ENCODE measurements at places on chromosomes 3 and 15. TPM values are rescaled to one million over a fixed set of nuclear protein-coding genes. Genes with fewer than 3 reads are reported as not detected.

CLDN11 gene
- total RNA-seq = 43.5 TPM

- DNase-seq = no peak
Measured at GRCh38 chr3:138498991-138499390, 64.6 kb downstream of the ESYT3 start.

DNA sequence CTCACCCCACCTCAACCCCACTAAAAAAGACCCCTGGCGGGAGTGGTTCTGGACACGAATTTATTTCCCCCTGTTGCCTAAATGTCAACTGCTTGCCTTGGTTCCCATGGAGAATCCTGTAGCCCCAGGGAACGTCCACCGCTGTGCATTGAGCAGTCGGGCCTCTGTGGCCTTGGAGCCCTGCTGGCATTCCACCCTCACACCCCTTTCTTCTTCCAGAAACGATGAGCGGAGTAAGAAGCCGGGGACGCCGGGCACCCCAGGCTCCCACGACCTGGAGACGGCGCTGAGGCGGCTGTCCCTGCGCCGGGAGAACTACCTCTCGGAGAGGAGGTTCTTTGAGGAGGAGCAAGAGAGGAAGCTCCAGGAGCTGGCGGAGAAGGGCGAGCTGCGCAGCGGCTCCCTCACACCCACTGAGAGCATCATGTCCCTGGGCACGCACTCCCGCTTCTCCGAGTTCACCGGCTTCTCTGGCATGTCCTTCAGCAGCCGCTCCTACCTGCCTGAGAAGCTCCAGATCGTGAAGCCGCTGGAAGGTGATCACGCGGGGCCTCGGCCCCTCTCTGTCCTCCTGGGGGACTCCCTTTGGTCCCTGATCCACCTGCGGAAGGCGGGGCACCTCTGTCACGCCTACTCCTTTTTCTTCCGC, 63.6 kb downstream of the CCK start:
- no peak for DNase-seq

DAZL gene
- not detected for total RNA-seq

NANOGP8 gene
- 1.3 TPM for total RNA-seq

DNA sequence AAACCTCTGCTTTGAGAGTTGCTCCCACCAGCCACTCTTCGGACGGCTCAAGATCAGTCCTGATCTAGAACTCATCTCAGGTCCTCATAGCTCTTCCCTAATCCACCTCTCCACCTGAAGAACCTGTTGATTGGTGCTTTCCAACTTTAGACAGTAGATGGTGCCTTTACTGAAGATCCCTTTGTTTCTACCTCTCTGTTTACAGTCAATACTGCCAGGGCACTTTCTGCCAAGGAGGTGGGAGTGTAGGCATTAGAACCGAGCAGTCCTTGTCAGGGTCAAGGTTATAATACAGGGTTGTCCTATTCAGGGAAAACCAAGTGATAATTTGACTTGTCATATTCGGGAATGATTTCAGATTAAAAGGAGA, 1.2 kb downstream of the CGNL1 start:
- no peak for DNase-seq

DNA sequence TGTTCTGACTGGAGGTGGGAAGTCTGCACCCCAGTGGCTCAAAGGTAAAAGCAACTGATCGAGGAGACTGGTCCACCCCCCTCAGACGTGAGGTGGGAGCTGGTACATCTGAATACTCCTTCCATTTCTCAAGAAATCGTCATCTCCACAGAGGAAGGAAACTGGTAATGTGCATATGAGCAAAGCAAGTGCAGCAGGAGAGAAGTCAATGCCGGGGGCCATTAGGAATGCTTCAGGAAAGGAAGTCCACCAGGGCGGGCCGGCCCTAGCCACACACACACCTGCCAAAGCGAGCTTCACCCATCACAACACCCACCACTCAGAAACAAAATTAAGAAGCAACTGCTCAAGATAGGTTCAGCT, 8.5 kb downstream of the TBC1D2B start:
- DNase-seq = no peak

- no peak for DNase-seq
Measured at GRCh38 chr3:168273036-168273435, 177.3 kb upstream of the GOLIM4 start.

SPATA12 gene
- not detected for total RNA-seq

A4GNT gene
- not detected for total RNA-seq

- DNase-seq = no peak
Measured at GRCh38 chr3:185070491-185071286, 82.2 kb downstream of the C3orf70 start.

CD96 gene
- total RNA-seq = 4.1 TPM

DNA sequence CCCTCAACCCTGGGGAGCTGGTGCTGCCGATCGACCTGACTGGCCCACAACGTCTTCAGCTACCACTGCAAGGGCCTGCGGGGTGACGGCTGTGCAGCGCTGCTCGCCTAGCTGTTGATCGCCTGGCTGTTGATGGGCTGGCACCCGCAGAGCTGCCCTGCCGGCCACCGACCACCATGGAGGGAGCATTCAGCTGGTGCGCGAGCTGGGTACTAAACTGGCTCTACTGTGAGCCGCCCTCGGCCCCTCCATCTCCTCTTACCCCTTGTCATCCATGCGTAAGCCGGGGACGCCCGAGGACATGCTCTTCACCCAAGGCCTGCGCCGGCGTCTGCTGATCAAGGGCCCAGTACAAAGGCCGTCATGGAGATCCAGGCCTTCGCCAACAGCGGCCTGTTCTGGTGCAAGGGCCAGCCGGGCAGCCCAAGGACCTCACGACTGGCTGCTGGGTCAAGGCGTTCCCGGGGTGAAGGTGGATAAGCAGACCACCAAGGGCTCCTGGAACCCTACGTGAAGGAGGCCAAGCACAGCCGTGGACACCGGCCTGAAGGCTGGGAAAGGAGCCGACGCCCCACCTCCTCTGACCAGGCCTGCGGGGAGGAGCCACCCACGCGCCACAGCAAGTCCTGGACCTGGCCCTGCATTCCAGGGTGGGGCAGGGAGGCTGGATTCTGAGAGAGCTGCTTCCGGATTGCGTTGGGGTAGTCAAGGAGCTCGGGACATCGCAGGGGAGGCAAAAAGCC, 46.9 kb downstream of the SFMBT1 start:
- no peak for DNase-seq

- no peak for DNase-seq
Measured at GRCh38 chr3:151478335-151478697, 17.5 kb upstream of the IGSF10 start.

GOLGA8T gene
- not detected for total RNA-seq

DNA sequence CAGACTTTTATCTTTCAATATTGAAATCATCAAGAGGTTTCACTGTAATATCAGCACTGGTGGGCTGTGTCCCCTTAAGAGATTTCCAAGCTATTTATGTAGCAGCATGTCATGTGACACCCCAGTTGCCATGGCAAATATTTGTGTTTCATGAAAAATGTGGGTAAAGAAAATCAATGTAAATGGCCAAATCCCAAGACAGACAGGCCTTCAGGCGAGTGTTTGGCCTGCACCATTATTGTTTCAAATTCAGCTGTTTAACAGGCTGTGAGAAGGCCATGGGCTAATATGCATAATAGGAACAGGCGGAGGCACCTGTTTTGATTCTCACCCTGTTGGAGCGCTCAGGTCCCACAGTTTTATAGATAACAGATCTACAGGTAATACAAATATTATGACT, 104.2 kb downstream of the IQCH start:
- DNase-seq = no peak

GRCh38 chr3:45566951-45567411, 27.6 kb upstream of the LIMD1 start:
- DNase-seq = no peak

- DNase-seq = no peak
Measured at GRCh38 chr15:64521726-64522164, 61.4 kb downstream of the ZNF609 start.

PRR23E gene
- not detected for total RNA-seq

DNA sequence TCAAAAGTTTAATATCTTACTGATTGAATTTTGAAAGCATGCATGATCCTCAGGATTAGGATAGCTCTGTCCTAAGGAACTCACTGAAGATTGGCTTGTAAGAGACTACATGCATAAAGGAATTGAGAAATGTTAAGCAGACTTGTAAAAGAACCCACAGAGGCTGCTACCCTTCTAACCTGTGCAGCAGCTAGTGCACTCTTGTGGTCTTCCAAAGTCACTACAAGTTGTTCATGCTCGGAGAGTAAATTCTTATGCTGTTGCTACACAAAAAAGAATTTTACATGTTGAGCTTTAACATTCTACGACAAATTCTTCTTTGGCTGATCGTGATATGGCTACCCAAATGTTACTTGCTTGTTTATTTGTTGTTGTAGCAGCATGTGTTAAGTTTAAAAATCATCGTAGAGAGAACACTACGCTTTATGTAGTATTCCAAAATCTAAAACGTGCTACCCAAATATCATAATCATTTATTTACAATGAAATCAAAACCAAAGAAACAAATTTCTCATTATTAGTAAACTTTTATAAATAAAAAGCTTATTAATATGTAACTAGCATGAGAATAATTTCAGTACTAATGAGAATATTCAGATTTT, 55.0 kb downstream of the GOLIM4 start:
- no peak for DNase-seq

- DNase-seq = no peak
Measured at GRCh38 chr15:40155270-40155910, 5.5 kb upstream of the BUB1B start.

PLOD2 gene
- total RNA-seq = 105 TPM

THBS1 gene
- total RNA-seq = 4,169 TPM
